Right cardiac atrium (tissue), 5 donors: ENCODE measurements at places on chromosomes 6 and 20.

DNA sequence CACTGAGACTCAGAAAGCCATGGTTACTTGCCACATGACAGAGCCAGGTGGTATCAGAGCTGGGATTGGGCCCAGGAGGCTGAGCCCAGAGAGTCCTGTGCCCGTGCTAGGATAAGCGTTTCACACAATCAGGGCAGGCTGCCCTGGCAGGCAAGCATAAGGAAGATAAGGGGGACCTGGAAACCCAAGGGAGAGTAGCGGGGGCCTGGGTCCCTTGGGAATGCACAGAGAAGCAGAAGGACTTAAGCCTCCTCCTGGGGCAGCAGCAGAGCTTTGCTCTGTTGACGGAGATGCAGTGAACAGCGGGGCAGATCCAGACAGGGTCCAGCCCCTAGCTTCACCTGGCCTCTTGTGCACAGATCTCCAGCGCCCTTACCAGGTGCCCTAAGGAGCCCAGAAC, 8.7 kb downstream of the TRIB3 start:
- no peak for DNase-seq

- no peak for DNase-seq
Observed at GRCh38 chr6:5580736-5581581, 319.6 kb downstream of the FARS2 start.

DNA sequence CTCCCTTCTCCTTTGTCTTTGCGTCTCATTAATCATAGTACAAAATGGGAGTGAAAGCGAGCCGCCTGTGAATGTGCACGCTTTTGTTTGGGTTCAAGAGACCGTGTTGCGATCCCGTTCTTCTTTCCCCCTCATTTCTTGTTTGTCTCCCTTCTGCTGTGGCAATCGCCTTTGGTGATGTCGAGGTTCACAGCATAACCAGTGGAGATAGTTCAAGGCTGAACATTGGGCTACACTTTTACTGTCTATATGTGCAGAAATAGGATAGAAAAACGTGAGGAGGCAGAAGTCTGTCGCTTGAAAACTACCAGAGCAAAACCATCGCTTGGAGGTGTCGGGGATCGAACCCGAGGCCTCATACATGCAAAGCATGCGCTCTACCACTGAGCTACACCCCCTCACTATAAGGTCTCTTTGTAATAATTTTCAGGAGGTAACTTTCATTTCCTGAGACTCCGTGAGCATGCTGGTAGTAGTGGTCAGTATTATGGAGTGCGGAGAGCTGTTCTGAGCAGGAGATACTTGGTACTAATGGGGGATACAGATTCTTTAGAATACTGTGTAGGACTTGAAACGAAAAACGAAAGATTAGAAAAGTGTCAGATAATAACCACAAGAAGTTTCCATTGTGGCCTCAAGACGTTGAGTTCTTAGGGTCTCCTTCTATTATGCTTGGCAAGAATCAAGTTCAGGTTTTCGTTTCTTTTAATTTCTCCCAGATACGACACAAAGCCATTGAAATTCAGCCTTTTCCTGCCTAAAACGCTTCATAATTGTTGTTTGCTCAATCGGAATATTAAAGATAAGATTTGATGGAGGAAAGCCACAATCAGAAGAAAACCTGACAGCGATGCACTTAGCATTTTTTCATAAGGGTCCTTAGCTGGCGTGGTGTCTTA, 106.6 kb downstream of the TRIM27 start:
- DNase-seq: no peak

DNA sequence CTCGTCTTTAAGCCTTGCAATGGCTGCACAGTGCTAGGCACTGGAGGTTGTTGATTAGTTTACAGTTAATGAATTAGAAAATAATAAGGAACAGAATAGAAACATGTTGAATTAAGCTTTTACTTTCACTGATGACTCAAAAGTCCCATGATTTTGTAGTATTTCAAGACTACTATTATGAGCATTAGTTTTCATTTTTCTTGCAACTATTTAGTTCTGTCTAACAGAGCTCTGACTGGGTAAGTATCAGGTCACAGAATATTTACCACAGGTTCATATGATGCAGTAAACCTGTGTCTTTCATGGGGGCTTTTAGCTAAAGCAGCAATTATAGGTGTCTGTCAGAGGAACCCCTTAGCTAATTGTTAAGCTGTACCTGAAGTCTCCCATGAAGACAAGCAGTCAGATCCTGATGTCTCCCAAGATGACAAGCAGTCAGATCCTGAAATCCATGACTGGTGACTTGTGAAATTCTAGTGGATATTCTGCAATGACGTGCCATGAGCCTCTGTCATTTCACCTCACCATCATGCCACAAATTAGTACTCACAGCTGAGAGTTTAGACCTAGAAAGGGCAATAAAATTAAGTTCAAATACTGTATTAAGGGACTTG, 8.2 kb upstream of the GPR31 start:
- no peak for DNase-seq

DNA sequence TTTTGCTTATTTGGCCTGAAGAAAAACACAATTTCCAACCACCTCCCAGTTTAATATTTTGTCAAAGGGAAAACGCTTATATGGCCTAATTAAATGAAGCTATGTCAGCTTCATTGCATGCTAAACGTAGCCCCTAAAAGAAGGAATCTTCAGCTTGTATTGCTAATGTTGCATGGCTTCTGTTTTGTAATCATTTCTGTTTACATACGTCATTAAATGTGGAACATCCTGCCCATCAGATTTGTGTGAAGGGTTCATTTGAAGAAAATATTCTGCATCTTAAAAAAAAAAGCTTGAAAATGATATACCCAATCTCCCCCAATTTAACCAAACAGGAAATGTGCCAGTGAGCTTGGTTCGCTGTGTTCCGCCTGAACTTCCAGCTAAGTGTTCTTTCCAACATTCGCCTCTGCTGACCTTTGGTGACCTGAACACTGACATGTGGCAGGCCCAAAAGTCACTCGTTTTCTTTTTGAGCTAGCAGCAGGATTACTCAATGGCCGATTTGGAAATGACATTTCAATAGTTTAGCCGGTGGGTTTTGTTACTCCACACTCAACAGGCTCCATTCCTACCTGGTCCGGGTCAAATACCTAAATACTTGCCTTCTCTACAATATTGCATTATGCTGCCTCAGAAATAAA, 12.7 kb upstream of the SIRT5 start:
- DNase-seq: no peak

- DNase-seq: no peak
Observed at GRCh38 chr6:44642870-44643522, 255.5 kb downstream of the CDC5L start.

DNA sequence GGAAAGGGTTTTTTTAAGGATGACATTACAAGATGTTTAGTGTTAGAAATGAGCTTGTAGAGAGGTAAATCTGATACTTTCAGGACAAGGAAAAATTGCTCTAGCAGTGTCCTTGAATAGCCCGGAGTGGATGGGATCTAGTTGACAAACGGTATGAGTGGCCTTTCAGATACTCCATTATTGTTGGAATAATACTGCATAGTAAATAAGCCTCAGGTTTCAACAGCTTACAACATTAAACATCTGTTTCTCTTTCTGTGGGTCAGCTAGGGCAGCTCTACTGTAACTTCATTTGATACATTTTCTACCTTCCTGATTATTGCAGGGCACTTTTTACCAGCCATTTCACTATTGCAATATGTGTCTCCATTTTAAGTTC, 118.0 kb downstream of the B3GAT2 start:
- no peak for DNase-seq

DNA sequence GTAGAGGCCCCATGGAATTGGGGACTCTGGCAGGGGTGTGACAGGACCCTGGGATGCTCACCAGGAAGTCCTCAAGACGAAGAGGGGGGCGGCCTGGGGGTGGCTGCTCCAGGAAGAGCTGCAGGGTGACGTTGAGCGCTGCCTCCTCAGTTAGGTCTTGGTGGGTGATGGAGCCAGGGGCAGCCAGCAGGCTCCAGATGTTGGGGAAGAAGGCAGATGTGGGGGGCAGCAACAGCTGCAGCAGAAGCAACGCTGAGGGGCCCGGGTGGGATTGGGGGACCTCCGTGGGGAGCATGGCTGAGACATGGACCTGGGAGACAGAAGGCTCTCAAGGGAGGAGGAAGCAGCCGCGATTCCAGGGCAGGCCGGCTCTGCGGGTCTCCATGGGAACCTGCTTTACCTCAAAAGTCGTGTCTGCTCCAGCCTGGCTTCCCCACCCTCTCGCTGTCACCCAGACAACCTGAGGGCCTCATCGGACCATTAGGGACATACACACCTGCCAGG, 591 bp downstream of the VWA7 start:
- no peak for DNase-seq

DNA sequence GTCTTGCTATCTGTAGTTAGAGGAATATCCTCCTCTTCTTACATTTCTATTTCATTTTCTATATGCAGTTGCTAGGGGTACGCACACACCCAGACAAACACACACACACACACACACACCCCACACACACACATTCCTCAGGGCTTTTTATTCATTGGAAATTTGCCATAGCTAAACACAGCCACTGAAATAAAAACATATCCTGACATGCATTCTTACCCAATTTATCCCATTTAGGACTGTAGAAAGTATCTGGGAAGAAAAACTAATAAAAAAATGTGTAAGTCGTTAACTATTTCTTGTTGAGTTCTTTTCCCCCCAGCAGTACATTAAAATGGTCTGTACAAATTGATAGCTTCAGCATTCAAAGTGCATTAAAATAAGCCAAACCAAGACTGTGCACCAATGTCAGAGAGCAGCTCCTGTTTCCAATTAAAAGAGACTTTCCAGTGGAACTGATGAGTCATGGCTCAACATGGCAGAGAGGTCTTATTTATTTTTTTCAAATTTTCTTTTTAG, 357.9 kb upstream of the AGPAT4 start:
- DNase-seq: no peak

GRCh38 chr6:128558924-128559323, 38.5 kb upstream of the PTPRK start:
- no peak for DNase-seq

DNA sequence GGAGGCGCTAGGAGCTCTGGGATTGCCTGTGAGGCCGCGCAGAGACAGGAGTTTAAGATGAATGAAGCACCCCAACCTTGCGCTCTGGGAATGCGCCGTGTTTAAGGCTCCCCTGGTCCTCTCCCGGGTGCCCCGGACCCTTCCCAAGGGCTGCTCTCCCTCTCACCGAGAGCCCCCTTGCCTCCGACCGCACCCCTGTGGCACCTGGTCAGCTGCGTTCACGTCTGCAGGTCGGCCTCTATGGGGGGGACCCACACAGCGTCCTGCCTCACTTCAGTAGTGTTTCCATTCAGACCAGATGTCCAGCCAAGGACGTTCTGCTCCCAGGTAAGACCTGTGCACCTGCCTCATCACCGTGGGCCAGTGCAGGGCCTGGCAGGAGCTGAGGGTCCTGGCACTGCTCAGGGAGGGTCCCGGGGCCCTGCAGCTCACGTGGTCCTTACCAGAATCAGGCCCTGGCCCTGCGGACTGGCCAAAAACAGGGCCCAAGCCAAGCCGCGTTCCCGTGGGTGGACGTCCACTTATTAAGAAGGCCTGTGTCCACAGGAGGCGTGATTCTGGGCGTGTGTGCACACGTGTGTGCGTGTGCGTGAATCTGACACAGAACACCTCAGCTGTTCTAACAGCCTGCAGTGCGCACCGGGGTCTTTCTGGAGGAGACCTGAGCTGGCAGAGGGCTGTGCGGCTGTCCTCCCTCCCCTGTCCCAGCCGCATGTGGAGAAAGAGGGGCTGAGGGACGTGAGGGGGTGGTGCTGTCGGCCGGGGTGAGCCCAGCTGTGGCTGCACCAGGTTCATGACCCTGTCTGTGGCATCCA, 79.9 kb upstream of the BHLHE23 start:
- peak; percentile 49 for DNase-seq

DNA sequence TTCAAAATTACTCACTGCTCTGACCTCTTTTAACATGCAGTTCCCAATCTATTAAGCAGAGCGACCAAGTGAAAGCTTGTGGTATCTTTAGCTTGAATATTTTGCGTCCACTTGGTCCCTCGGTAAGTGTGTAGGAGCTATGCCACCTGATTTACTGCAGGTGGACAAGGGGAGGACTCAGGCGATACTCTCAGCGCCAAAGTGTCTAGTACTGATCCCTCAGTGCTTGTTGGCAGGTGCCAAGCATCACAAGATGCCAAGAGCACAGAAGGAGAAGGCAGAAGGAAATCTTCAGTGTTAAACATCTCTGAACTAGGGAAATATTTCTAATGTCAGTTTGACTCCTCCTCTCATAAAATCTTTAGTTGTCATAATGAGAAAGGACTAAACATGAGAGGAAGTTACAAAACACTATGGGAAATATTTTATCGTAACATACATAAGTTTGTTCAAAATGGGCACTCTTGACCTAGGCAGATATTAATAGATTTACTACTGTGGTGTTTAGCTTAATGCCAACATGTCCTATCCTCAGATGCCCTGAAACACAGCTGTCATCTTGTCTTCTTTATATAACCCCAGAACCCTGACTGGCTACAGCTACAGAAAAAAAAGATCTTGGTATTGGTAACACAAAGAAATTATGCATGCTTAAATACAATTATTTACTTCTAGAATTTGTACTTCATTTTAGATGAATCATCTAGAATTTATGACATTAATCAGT, 19.5 kb downstream of the NHLRC1 start:
- no peak for DNase-seq

GRCh38 chr6:128249429-128249828, 271.0 kb downstream of the PTPRK start:
- DNase-seq: no peak

- no peak for DNase-seq
Observed at GRCh38 chr20:1563598-1563997, 6.1 kb upstream of the SIRPD start.

DNA sequence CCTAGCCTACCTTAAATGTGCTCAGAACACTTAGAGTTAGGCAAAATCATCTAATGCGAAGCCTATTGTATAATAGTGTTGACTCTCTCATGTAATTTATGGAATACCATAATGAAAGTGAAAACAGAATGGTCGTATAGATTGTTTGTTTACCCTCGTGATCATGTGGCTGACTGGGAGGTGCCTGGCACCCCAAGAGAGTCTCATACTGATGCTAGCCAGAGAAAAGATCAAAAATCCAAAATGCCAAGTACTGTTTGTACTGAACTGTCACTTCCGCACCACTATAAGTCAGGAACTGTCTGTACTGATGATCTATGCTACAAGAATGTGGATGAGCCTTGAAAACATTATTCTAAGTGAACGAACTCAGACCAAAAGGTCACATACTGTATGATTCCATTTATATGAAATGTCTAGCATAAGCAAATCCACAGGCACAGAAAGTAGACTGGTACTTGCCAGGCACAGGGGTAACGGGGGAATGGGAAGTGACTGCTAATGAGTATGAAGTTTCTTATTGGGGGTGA, 22.4 kb downstream of the ZMYND8 start:
- no peak for DNase-seq

DNA sequence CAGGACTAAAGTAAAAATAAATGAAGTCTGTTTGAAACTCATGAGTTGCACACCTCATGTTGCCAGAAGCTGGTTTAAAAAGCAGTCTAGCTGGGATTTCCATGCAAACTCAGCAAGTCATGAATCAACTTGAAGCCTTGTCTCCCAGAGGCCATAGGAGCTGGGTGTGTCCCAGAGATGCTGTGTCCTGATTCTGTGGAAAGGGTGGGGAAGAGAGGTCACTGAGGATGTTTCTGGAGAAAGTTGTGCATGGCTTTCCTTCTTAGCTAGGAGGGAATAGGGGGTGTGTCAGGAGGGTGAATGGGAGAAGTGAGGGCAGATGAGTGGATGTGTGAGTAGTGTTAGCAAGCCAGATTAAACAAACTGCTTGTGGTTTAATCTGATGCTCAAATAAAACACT, 111.3 kb downstream of the ADAT2 start:
- no peak for DNase-seq
